ENCODE measurements at places on chromosomes 16 and 17.

GRCh38 chr16:783404-784161, 4.6 kb downstream of the RPUSD1 start:
- no peak for DNase-seq

- no peak for DNase-seq
Measured at GRCh38 chr16:89173174-89173921, 1.8 kb downstream of the CDH15 start.

DNA sequence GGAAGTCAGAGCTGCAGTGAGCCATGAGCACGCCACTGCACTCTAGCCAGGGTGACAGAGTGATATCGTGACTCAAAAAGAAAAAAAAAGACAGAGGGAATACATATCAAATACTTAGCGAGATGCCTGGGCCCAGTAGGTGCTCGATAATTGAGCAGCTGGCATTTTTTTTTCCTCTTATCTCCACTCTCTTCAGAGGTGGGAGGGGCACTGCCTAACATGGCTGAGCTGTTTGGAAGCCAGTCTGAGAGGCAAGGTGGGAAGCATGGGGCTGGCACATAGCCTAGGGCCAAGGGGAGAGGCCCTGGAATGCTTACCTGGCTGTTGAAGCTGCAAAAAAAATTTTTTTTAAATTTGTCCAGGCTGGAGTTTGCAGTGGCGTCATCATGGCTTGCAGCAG, 38.4 kb downstream of the HIC1 start:
- no peak for DNase-seq

- peak; percentile 64 for DNase-seq
Measured at GRCh38 chr16:80285104-80285503, 255.7 kb upstream of the DYNLRB2 start.

DNA sequence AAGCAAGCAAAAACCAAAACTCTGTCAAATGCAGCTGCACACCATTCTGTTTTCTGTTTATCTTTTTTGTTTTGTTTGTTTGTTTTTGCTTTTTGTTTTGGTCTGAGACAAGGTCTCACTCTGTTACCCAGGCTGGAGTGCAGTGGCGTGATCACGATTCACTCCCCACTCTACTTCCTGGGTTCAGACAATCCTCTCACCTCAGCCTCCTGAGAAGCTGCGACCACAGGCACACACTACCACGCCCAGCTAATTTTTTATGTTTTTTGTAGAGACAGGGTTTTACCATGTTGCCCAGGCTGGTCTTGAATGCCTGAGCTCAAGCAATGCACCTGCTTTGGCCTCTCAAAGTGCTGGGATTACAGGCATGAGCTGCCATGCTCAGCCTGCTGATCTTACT, 19.3 kb upstream of the SLFN13 start:
- no peak for DNase-seq

DNA sequence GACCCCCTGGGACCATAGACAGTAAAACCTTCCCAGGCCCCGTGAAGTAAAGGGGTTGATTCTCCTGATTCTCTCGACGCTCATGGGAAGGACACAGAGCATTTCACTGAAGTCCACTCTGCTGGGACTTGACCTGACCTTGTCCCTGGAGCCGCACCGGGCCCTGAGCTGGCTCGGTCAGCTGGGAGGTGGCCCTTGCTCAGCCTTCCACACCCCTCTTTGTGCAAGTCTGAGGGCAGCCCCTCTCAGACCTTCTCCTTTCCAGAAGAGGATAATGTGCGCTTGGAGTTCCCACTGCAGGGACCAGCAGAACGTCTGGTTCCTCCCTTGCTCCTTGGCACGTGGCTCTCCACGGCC, 115.5 kb downstream of the RAP1GAP2 start:
- DNase-seq: no peak
